NCI-H446 (cell line): ENCODE measurements at places on chromosomes 4 and X.

DNA sequence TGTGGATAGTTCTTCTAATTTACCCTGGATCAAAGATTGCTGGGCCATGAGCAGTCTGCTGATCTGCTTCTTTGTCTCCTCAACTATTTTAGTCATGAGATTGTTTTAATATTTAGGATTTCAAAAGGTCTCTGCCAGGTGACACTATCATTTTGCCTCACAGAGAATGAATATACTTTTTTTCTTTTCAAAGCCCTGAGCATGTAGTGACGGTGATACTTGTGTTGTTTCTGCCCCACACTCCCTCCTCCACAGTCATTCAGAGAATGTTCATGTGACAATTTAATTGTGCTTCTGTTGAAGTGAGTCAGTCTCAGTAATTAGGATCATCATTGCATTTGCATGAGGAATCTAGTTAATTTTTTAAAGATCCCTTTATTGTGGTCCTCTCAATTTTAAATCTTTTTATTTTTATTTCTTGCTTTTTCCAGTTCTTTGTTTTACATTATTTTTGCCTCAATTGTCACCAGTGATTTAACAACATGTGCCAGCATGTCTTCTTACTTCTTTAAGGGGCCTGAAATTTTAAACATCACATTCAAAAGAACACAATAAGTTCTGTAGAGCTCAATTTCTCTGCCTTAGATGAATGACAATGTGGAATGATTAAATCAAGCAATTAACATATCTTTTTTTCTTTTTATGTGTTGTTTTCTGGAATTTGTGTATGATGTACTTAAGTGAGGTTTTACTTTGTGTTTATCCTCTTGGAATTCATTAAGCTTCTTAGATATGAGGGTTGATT is 12.3 kb downstream of the MMRN1 start:
- DNase-seq, result no peak

- DNase-seq, result no peak
Observed at GRCh38 chrX:68894142-68894512, 65.3 kb downstream of the EFNB1 start.

DNA sequence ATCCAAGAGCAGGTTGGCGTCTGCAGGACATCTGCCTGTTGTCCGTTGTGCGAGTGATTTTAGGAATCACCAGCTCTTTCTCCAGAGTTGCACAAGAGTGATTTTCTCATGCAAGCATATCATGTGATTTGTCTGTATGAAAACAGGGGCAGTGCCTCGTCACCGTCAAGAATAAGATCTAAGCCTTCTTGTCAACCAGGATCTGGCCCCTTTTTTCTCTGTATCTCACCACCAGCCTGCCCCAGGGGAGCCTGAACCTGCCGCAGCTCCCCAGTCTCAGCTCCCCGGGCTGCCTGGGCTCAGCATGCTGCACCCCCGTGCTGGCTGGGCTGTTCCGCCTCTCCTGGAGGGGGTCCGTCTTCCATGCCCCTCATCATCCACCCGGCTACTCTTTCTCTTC is 90.5 kb downstream of the STOX2 start:
- DNase-seq, result no peak

- DNase-seq, result no peak
Observed at GRCh38 chr4:77104791-77105540, 29.2 kb upstream of the CCNI start.

DNA sequence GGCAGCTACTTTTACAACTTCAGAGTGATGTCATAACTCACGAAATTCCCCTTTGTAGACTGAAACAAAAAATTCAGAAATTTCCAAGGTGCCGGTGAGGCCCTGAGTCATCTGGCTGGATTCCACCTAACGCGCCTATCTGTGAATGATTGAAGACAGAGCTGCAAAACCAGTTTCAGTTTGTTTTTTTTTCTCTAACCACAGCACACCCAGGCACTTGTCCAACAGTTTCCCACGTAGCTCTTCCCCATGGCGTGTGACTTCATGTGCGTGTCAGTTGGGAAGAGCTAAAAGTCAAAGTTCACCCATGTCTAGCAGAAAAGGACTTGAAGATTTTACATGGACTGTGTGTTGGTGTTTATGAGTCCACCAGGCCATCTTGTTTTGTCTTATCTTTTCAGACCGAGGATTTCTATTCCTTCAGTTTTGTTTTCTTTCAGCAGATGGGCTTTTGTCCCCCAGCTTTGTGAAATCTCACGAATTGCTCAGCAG is 16.4 kb downstream of the TCEANC start:
- peak; percentile 6 for DNase-seq

DNA sequence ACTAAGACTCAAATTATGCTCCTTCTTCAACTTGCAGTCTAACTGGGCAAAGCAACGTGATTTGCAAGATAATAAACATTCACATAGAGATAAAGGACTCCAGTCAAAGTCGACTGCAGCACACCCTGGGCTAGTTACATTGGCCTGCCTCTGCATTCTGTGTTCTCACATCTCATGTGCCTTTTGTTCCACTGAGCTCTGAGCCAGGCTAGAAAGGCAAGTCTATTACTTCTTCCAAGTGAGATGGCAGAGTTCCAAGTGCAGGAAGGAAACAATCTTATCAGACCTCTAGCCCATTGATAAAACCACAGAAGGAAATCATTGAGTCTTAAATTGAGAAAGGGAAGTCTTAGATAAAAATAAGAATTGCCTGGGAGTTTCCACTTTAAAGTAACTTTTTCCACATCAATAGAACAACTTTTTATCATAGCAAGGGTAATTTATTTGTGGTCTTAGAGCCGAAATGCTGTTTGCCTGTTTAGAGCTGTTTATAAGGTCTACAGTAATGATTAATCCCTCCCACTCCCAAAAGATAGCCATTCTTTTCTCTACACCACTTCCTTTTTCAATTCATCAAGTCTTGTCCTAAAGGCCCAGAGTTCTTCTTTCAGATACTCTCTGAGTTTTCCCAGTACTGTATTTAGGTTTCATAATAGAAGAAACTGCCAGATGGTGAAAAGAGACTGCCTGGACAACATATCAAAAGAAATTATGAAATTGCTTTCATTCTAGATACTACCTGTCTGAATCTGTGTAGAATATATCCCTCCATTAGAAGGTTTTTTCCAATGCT is 200.2 kb downstream of the GUCY2F start:
- DNase-seq, result no peak

GRCh38 chrX:71606536-71607216 is 11.6 kb downstream of the CXCR3 start:
- no peak for DNase-seq

GRCh38 chr4:74056114-74056857 is 17.8 kb upstream of the CXCL3 start:
- DNase-seq, result no peak

DNA sequence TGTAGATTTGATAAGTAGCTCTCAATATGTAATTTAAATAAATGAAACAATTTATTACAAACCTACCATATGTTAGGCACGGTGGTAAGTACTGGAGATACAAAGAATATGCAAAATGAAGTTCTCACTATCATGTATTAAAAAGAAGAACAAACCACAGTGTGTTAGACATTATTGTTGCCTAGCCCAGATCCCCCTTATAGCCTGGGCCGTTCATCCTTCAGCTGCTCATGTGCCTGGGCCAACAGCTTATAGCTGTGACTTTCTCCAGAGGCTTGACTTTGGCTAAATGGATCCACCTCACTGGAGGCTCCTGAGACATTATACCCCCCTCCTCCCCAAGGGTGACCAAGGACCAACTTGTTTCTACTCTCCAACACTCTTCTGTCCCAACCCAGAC is 29.8 kb upstream of the CCNG2 start:
- no peak for DNase-seq

DNA sequence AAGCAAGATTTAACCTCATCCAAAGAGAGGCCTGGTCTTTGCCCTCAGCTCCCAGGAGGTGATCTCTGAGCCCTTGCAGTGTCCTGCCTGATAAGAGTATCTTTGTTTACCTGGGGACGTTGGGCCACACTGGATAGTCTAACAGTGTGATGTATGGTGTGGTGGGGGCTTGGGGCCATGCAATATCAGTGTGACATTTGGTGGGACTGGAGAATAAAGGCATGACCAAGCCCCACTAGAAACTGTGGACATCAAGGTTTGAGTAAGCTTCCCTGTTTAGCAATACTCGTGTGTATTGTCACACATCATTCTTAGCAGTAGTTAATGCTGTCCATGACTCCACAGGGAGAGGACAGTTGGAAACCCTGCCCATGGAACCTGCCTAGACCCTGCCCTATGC is 34.4 kb downstream of the BBS12 start:
- DNase-seq, result no peak

GRCh38 chrX:114889481-114889880 is 127.9 kb downstream of the IL13RA2 start:
- no peak for DNase-seq

DNA sequence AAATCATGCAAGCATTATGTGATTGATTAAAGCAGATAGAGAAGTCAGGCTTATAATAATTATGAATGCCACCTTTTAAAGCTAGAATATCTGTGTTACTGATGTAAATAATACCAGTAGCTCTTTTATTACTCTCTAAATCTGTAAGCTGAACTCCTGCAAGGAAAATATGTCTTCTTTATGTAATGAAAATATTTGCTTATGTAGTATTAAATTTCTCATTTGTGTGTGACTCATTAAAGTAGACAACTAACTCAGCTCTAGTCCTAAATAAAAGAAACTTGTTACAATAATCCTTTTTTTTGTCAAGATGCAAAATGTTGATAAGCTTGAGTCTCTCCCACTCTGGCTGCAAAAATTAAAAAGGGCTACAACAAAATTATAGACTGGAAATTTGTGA is 137.7 kb upstream of the FAT1 start:
- no peak for DNase-seq

DNA sequence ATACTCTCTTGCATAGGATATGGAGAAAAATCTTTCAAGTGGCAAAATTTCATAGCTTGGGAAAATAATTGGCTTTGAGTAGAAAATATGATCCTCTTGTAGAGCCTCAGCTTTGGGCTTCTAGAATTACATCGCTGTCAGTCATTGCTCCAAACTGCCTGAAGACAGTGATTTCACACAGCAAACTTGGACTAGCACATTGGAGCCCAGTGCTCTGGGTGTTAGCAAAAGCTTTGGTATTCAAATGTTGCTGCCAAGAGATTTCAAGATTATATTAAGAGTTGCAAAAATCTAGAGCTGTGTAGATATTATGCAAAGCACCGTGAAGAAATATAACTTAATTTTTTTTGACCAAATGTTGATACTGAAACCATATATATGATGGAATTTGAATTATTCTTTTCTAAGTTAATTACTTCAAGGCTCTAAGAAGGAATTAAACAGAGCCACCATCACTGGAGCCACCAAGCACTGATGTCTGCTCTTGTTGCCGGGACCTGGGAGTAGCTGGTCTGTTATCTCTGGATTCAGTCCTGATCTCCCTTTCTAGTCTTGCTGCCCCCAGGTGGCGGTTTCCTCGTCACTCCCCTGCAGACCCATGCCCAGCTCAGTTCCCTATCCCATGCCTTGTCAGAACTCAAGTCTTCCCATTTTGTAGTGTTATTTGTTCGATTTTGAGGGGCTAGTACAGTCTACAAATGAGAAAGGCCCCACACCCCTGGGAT is 260.7 kb upstream of the SFRP2 start:
- DNase-seq, result no peak

DNA sequence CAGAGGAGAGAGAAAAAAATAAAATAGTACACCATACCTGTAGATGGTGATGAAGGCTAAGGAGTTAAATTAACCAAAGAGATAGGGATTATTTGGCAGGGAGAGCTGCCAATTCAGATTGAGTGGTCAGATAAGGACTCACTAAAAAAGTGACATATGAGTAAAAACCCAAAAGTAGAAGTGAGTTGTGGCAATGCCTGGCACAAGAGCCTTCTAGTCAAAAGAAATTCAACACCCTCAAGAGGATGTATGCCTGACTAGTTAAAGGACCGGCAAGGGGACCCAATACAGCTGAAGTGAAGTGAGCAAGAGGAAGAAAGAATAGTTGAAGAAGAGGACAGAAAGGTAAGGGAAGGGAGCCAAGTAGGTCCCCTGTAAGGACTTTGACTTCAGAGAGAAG is 34.9 kb downstream of the ELF2 start:
- DNase-seq, result no peak

DNA sequence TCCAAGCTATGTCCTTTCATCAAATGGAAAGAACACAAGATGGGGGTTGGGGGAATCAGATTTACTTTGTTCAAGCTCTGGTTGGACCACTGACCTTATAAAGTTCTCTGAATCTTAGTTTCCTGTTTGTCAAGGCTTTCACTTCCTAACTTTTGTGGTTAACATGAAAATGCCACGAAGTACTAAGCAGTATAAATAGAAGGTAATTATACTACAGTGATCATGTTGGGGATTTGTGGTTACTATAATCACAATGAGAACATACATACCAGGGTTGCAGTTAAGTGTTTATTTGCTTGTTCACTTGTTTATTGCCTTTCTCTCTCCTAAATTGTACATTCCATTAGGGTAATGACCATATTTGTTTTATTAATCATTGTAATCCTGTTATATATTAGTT is 53.2 kb downstream of the SPRY1 start:
- no peak for DNase-seq

DNA sequence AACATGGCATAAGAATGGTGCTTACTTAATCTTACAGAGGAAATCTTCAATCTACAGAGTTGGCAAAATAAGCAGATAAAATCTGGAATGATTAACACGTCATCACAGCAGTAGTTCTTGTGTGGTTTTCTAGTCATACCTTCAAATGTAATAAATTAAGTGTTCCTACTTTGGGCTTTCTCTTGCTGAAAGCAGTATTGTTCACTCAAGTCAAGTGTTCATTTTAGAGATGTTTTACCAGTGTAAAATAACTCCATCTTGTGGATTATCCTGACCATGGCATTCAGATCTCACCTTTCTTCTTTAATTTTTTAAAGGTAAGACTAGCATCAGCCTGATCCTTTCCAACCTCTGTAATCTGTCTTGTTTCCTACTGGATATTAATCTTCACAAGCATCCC is 72.9 kb downstream of the ADAMTS3 start:
- DNase-seq, result no peak

- no peak for DNase-seq
Observed at GRCh38 chr4:72971572-72971971, 97.9 kb downstream of the COX18 start.

GRCh38 chrX:12076046-12076445 is 62.2 kb upstream of the FRMPD4 start:
- no peak for DNase-seq

GRCh38 chr4:56417396-56417795 is 18.0 kb downstream of the PPAT start:
- DNase-seq, result no peak

DNA sequence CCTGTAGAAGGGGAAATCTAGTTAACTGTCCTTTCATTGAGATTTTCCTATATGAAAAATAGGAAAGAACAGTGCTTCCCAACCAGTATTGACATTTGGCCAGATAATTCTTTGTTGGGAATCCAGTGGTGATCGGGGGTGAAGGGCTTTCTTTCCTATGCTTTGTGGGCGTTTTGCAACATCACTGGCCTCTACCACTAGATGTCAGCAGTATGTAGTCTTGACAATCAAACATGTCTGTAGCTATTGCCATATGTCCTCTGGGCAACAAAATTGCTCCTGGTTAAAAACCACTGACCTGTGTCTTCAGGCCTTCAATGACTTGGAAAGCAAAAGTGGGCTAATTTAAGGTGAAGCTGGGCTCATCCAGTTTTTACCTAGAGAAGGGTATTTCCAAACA is 658.5 kb downstream of the DACH2 start:
- no peak for DNase-seq

- no peak for DNase-seq
Observed at GRCh38 chr4:16292585-16292984, 66.3 kb upstream of the TAPT1 start.
